Thymus (tissue), 14 donors: ENCODE measurements at places on chromosomes 1 and 21. TPM values are rescaled to one million over a fixed set of nuclear protein-coding genes. Genes with fewer than 3 reads are reported as not detected.

Gene CFH
- total RNA-seq = 12.6 TPM

DNA sequence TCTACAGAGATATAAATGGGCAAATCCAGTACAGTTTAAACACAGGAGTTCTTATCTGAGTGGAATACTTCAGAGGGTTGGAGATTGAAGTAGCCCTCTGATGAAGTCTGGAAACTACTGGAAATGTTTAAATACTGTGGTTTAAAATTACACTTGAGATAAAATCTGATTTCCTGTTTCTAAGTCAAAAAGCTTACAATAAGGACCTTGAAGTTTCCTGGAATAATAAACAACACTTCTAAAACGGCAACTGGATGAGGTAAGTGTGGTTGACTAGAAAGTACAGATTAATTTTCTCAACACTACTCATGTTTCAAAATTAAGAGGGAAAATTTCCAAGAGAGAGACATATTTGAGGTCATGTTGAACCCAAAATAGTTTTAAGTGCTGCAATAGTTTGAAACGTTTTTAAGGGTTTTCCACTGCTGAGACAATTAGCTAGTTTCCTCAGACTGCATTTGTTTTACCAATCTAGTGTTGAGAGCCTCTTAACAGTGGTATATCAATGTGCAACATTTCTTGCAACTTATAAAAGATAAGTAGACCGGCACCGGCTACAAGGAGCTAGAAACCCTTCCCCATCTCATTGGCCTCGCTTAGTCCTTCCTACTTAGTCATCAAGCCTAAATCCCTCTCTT, 27.4 kb downstream of the KCNA3 start:
- no peaks in the 10 kb centered on the region for H3K36me3 ChIP-seq
- no peak overlapping the region for H3K27ac ChIP-seq
- no peak overlapping the region for H3K4me3 ChIP-seq
- H3K4me1 ChIP-seq = peaks cover 29% of the 10 kb centered on the region
- no peak for DNase-seq

DNA sequence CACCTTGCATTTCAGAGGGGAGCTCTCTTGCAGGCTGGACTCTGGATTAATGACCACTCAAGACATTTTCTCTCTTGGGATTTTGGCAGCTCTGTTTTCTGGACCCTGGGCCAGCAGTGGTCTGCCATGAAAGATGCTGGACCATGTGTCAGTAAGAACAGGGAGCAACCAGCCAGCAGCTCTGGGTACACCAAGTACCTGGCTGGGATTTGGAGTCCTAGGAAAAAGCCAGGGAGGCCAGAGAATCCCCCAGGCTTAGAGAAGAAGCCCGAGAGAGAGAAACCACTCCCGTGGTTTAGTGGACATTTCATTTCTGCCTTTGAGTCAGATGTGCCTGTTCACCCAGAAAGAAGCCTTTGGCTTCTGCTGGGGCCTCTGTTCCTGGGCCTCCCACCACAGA, 2.5 kb downstream of the NFASC start:
- H3K4me3 ChIP-seq = no peak overlapping the region
- H3K27ac ChIP-seq = no peak overlapping the region

DNA sequence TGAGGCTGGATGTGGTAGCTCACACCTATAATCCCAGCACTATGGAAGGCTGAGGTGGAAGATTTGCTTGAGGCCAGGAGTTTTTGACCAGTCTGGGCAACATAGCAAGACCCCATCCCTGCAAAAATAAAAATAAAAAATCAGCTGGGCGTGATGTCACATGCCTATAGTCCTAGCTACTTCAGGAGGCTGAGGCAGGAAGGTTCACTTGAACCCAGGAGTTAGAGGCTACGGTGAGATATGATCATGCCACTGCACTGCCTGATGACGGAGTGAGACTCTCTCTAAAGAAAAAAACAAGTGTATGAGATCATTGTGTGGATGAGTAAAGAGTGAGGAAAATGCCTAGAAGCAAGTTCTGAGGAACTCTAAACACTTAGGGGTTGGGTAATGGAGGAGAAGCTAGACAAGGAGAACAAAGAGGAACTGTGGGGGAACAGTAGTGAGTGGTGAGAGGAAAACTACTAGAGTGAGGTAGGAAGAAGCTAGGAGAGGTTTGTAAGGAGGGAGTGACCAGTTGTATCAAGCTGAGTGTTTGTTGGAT, 17.0 kb downstream of the CLIC4 start:
- no peak for DNase-seq
- H3K36me3 ChIP-seq = no peaks in the 10 kb centered on the region
- H3K4me3 ChIP-seq = no peak overlapping the region
- no peak overlapping the region for H3K27ac ChIP-seq

Gene TUFT1
- 2.1 TPM for total RNA-seq

Gene RGS13
- 0.28 TPM for total RNA-seq

- no peak for DNase-seq
- no peak overlapping the region for H3K27ac ChIP-seq
- no peaks in the 10 kb centered on the region for H3K4me1 ChIP-seq
- no peak overlapping the region for H3K4me3 ChIP-seq
- no peaks in the 10 kb centered on the region for H3K36me3 ChIP-seq
- no peaks in the 10 kb centered on the region for H3K27me3 ChIP-seq
Measured at GRCh38 chr1:102531036-102531435, 534.3 kb upstream of the OLFM3 start.

GRCh38 chr1:53590531-53591515, 131.6 kb downstream of the DMRTB1 start:
- no peak overlapping the region for H3K27ac ChIP-seq
- H3K36me3 ChIP-seq = no peaks in the 10 kb centered on the region
- no peak for DNase-seq

- H3K27ac ChIP-seq = no peak overlapping the region
- H3K4me1 ChIP-seq = peaks cover 7% of the 10 kb centered on the region
- no peak for DNase-seq
- no peaks in the 10 kb centered on the region for H3K27me3 ChIP-seq
- no peak overlapping the region for H3K4me3 ChIP-seq
Measured at GRCh38 chr1:247421074-247421473, 5.1 kb downstream of the NLRP3 start.

DNA sequence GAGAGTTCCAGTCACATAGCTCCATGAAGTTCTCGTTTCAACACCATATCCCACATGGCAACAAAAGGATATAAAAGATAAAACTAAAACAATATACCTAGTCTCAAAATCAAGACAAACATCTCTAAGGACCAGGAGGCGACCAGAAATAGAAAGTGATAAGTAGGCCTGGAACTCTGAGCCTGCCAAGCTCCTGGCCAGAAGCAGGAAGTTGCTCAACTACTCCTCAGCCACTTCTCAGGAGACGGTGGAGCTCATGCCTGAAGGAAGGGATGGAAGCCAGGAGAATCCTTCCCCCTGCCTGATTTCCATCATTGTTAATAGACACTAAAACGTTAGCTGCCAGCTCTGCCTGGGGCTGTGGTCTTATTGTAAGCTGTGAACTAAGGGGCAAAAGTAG, 94.7 kb downstream of the DISP1 start:
- H3K4me1 ChIP-seq = no peaks in the 10 kb centered on the region
- no peak overlapping the region for H3K4me3 ChIP-seq
- no peak for DNase-seq
- H3K27ac ChIP-seq = no peak overlapping the region
- no peaks in the 10 kb centered on the region for H3K27me3 ChIP-seq

- no peaks in the 10 kb centered on the region for H3K36me3 ChIP-seq
- H3K27me3 ChIP-seq = no peaks in the 10 kb centered on the region
- no peak overlapping the region for H3K27ac ChIP-seq
- H3K4me3 ChIP-seq = no peak overlapping the region
- H3K4me1 ChIP-seq = no peaks in the 10 kb centered on the region
Measured at GRCh38 chr1:44100183-44100868, 18.3 kb upstream of the KLF17 start.

GRCh38 chr1:107900090-107900945, 64.7 kb downstream of the VAV3 start:
- no peak overlapping the region for H3K4me3 ChIP-seq
- DNase-seq = no peak
- no peaks in the 10 kb centered on the region for H3K27me3 ChIP-seq
- no peaks in the 10 kb centered on the region for H3K36me3 ChIP-seq

Gene MYBPH
- total RNA-seq = 0.99 TPM

GRCh38 chr1:227777646-227778045, 37.8 kb upstream of the PRSS38 start:
- H3K27me3 ChIP-seq = no peaks in the 10 kb centered on the region
- H3K27ac ChIP-seq = no peak overlapping the region
- peaks cover 21% of the 10 kb centered on the region for H3K4me1 ChIP-seq
- H3K36me3 ChIP-seq = peaks cover 32% of the 10 kb centered on the region

- H3K36me3 ChIP-seq = no peaks in the 10 kb centered on the region
- no peak for DNase-seq
- H3K27me3 ChIP-seq = no peaks in the 10 kb centered on the region
- H3K4me3 ChIP-seq = no peak overlapping the region
- peaks cover 26% of the 10 kb centered on the region for H3K4me1 ChIP-seq
- H3K27ac ChIP-seq = no peak overlapping the region
Measured at GRCh38 chr1:40803447-40803846, 19.9 kb downstream of the KCNQ4 start.

Gene TDRD5
- total RNA-seq = 0.52 TPM

GRCh38 chr1:170461762-170462384, 70.1 kb upstream of the GORAB start:
- H3K27me3 ChIP-seq = no peaks in the 10 kb centered on the region
- DNase-seq = no peak
- H3K4me1 ChIP-seq = no peaks in the 10 kb centered on the region
- no peak overlapping the region for H3K4me3 ChIP-seq

DNA sequence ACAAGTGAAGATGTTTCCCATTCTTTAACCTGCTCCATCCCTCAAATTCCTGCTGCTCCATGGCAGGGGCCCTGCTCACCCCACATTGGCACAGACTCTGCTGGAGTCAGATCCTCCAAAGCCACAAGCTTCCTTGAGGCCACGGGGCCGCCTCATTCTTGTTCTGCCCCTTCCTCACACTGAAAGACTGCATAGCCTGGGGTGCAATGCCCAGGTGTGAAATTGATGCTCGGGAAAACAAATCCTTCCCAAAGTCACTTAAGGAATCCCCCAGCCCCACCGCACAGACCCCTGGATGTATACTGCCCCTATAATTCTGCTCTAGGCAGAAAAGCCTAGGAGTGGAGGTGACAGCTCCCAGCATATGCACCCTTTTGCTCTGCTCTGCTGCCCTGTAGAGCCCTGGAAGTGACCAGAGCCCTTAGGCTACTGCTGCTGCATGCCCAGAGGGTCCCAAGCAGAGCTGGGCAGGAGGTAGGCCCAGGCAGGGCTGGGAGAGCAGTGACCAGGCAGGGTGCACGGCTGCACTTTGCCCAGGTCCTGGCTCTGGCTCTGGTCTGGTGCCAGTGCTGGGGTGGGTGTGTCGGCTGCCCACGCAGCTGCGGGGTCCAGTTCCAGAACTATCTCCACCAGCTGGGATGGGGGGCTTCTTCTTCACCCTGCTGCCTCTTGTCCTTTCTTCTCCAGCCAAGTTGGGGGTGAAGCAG, 1.6 kb downstream of the HES2 start:
- DNase-seq = no peak
- H3K27ac ChIP-seq = no peak overlapping the region
- H3K27me3 ChIP-seq = peaks cover 65% of the 10 kb centered on the region
- H3K4me3 ChIP-seq = no peak overlapping the region
- no peaks in the 10 kb centered on the region for H3K36me3 ChIP-seq
- peaks cover 9% of the 10 kb centered on the region for H3K4me1 ChIP-seq

Gene PTPRU
- total RNA-seq = 5.5 TPM

DNA sequence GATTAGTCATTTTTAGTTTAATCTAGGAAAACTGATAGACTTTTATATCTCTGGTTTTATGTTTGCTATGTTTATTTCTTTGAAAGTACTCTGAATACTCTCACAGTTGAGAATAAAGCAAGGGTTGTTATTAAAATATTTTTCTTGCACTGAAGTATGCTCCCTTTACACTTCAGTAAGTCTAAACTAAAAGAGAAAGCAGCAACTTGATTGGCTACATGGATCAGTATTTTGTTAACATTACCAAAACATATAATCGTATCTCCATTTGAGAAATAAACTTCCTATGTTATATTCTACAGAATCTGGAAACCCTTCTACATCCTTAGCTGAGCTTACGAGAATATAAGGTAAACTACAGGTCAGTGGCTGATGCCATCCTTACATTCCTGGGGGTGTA, 149.5 kb upstream of the HP1BP3 start:
- no peak for DNase-seq
- H3K4me1 ChIP-seq = no peaks in the 10 kb centered on the region
- H3K36me3 ChIP-seq = peaks cover 6% of the 10 kb centered on the region
- H3K27me3 ChIP-seq = no peaks in the 10 kb centered on the region
- H3K27ac ChIP-seq = no peak overlapping the region
- no peak overlapping the region for H3K4me3 ChIP-seq

DNA sequence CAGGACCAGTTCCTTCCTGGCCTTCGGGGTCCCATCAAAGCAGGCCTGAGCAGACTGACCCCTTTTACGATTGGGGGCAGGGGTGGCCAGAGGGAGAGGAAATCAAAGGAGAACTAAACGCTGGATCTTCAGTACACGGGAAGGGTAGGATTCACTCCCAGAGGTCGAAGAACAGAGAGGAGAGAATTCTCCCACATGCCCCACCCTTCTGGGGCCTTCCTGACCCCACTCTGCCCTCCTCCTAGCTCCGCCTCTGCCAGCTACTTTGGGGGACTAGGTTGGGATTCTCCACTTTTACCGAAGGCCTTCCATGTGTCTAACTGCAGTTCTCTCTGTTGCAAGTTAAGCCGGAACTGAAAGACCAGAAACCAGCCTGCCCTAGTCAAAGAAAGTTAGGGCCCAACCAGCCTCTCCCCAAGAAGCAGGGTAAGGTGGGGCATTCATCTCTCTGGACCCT, 654 bp upstream of the ARHGEF2 start:
- H3K27ac ChIP-seq = peak overlapping the region; percentile 91
- H3K36me3 ChIP-seq = peaks cover 4% of the 10 kb centered on the region
- peak overlapping the region; percentile 92 for H3K4me3 ChIP-seq
- H3K27me3 ChIP-seq = no peaks in the 10 kb centered on the region
- DNase-seq = no peak

DNA sequence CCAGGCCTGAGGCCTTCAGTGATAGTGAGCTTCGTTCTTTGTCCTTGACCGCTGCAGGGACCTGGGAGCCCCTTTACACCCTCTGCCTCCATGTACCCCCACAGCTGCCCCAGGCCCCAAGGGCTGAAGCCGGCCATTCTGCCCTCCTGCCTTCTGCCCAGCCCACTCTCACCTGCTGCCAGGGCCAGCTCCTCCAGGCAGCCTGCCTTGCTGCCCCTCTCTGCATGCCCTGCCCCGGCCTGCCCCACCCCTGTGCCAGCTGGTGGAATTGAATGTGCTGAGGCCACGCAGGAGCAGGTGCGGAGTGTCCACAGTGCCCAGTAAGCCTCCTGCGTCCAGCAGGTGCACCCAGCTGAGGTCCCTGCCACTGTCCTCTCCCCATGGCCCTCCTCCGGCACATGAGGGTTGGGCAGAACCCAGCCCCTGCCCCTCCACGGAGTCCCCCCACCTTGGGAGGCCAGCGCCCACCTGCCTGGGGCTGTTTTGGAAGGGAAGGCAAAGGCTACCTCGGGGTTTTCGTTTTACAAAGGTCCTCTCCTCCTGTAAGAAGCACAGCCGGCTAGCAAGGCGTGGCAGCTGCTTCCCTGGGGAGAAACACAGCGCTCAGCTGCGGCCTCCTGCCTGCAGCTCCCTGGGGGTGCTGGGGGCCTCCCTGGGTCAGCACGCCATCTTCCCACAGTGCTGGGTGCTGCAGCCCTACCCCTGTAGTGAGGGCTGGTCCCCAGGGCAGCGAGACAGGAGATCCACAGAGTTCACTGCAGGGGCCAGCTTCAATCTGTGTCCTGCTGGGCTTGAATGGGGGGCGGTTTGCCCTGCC, 21.0 kb downstream of the MMEL1 start:
- DNase-seq = no peak
- H3K36me3 ChIP-seq = no peaks in the 10 kb centered on the region
- no peaks in the 10 kb centered on the region for H3K4me1 ChIP-seq
- H3K27ac ChIP-seq = no peak overlapping the region
- peaks cover 9% of the 10 kb centered on the region for H3K27me3 ChIP-seq
